ENCODE measurements at places on chromosomes 13 and 19.

DNA sequence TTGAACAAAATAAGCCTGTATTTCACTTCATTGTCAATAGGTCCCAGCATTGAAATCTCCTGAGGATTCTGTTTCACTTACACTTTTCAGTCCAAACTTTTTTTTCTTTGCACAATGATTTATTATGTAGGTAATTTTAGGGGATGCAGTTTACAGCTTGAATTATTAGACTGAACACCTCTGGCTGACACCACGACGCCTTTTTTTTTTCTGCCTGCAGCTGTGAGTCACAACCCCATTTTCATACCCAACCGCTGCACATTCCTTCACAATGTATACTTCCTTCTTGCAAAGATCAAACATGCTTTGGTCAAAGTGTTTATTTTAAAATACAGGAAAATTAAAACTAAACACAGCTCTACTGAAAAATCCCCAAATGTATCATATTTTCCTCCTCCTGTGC is 11.4 kb downstream of the ZIC2 start:
- no peak for DNase-seq

- DNase-seq, result peak; percentile 95
These were observed 6.5 kb upstream of the ZNF579 start for GRCh38 chr19:55586976-55587668.

DNA sequence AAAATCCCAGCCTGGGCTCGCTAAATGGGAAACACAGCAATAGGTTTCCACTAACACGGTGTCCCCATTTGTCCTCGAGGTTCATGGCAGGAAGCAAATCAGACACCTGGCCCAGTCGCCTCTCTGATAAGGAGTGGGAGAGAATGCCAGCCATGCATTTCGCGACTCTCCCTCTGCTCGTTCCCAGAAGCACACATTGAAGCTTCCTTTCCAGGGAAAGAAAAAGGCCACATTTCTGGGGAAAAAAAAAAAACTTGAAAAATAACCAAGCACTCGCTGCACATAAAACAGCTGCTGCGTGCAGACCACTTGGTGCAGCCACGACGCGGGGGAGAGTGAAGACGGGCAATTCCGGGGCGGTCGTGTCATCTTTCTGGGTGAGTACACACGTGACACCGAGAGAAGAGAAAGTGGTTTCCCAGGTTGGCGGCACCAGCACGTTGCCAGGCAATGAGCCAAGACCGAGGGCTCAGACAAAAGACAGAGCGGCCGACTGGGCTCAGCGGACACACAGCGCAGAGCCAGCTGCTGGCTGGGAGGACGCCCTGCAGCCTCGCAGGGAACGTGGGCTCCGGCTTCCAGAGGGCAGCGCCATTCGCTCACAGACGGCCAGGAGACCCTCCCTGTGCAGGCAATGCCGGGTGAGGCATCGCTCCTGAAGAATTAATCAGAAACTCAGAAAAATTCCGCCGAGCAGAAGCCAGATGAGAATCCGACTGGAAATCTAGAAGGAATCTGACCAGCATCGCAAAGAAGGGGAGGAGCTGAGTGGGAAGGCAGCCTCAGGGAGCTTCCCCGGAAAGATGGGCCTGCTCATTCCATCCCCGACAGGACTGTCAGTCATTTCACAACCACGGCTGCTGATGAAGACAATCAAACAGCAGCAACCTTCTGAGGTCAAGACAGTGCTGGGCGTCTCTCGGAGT is 83.2 kb upstream of the IRS2 start:
- peak; percentile 1 for DNase-seq

GRCh38 chr13:106373989-106374572 is 161.4 kb downstream of the EFNB2 start:
- peak; percentile 29 for DNase-seq

DNA sequence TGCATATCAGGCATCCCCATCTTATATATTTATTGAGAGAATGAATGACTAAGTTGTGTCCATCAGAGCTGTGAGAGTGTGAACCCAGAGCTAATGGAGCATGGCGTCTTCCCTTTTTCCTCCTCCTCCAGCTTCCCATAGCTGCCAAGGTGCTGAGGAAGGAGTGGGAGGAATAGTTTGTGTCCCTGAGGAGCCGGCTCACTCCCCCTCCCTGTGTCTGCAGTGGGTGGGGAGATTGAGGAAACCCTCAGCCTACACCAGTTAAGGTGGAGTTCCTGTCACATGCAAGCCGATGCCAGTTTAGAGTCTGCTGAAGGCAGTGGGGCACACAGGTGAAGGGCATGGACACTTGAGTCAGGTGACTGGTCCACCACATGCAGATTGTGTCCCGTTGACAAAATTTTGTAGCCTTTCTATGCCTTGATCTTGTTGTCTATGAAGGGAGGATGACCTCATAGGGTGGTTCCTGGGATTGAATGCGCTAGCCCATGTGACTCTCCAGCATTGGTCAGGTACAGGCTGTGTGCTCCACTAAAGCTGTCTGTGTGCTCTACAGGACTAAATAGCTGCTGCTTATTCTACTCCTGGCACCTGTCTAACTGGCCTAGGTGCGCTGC is 47.6 kb upstream of the GPI start:
- DNase-seq, result peak; percentile 73

GRCh38 chr19:49338023-49338677 is 2.9 kb downstream of the CD37 start:
- DNase-seq, result no peak

DNA sequence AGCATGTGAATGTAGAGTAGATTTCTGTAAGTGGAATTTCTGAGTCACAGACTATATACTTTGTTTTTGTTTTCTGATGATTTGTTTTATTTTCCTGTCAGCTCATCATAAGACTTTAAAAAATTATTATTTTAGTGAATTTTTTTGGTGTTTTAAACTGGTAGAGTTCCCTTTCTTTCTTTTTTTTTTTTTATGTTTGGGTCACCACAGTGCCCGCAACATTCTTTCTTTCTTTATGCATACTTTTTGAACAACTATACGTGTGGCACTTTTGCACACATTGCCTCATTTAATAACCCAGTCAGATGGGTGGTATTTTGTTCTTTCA is 46.0 kb downstream of the WDFY2 start:
- DNase-seq, result no peak

GRCh38 chr13:30157616-30157993 is 149.7 kb downstream of the KATNAL1 start:
- no peak for DNase-seq
